ENCODE measurements at places on chromosomes 4 and X.

DNA sequence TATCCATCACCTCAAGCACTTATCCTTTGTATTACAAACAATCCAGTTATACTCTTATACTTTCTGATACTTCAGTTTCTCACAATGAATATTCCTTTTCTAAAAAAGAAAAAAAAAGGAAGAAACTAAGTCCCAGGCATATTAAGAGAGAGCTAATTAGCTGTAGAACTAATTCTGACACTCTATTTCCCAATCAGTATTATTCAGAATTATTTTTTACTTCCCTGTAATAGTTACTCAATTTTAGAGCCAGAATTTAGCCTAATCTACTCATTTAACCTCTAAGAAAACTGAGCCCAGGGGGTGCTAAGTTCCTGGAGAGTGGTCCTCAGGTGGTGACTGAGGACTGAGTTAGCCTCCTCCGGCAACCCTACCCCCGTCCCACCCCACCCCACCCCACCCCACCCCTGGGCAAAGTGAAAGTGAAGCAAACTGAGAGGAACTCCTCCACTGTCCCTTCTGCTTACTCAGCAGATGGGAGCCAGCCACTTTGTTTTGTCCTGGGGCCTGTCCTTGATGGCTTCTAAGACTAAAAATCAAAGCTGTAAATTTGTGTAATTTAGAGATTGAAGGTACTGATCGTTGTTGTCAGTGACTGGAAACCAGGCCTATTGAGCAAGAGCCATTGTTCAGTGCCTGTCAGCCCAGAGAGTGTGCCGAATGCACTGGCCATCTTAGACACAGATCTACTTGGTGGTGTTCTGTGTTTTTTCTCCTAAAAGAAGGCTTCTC, 162.1 kb downstream of the CBR4 start:
- DNase-seq = no peak

DNA sequence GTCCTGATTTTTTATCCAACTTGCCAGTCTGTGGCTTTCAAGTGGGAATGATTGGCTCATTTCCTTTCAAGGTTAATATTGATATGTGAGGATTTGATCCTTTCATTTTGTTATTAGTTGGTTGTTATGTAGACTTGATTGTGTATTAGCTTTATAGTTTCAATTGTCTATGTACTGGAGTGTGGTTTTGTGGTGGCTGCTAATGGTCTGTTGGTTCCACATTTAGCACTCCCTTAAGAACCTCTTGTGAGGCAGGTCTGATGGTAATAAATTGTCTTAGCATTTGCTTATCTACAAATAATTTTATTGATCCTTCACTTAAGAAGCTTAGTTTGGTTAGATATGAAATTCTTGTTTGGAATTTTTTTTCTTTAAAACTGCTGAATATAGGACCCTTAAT, 190.6 kb downstream of the CPXCR1 start:
- no peak for DNase-seq

DNA sequence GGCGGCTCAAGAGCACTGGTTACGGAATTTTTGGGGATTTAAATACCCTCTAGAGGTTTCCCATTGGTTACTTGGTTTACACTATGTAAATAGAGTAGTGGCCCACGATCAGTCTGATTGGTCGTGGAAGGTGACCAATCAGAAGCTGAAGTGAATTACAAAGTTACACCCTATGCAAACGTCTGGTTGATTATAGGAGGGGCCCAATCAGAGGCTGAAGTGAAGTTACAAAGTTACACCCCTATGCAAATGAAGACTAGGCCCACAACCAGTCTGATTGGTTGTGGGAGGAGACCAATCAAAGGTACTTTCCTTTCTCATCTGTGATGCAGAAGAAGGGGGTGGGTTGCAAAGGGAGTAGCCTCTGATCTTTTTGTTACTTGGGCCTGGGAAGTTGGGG, 45.1 kb upstream of the HSD17B10 start:
- peak; percentile 7 for DNase-seq

GRCh38 chrX:121333942-121334341, 286.5 kb downstream of the GLUD2 start:
- no peak for DNase-seq

DNA sequence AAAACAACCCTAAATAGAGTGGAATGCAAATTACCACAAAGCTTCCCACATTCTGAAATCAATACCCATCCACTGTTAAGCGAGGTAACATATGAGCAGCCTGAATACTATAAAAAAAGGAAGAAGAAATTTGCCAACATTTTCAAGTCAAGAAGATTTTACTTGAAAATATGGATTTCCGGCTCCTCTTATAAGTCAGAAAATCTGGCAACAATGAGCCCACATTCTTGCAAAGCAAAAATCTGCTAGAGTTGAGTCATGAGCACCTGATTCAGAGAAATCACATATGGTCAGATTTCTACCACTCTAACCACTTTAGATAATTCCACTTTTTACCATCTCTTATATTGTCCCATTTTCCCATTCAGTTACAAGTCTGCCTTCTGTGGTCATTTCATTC, 395.7 kb downstream of the DTHD1 start:
- DNase-seq = no peak

DNA sequence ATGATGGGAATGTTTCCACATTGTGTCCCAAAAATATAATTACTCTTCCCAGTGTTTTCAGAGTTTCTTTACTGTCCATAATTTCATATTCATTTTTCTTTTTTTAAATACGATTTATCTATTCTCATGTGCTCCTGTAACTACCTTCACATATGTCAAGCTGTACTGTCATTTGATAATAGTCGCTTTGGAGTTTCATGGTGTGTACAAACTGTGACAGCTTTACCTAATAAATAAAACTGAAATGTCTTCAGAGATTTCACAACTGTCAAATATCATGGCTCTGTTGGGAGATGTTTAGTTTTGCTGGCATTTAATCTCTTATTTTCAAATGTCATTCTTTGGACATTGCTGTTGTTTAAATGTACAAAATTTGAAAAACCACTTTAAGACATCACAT, 450.2 kb downstream of the TLL1 start:
- DNase-seq = no peak
